ENCODE measurements at places on chromosomes 1 and 21. TPM values are rescaled to one million over a fixed set of nuclear protein-coding genes. Genes with fewer than 3 reads are reported as not detected.

- peaks cover 3% of the 10 kb centered on the region for H3K27me3 ChIP-seq
- peaks cover 3% of the 10 kb centered on the region for H3K36me3 ChIP-seq
- peaks cover 38% of the 10 kb centered on the region for H3K4me1 ChIP-seq
- DNase-seq, result no peak
Observed at GRCh38 chr1:23742670-23743286, 493 bp upstream of the ELOA start.

- no peak overlapping the region for H3K27ac ChIP-seq
- no peak overlapping the region for H3K4me3 ChIP-seq
- no peaks in the 10 kb centered on the region for H3K36me3 ChIP-seq
- peaks cover 15% of the 10 kb centered on the region for H3K4me1 ChIP-seq
- peak; percentile 65 for DNase-seq
Observed at GRCh38 chr1:156889802-156890580, 3.5 kb upstream of the PEAR1 start.

GRCh38 chr1:215767761-215768160 lies 200.7 kb downstream of the KCTD3 start:
- H3K36me3 ChIP-seq, result no peaks in the 10 kb centered on the region
- H3K27me3 ChIP-seq, result no peaks in the 10 kb centered on the region
- H3K27ac ChIP-seq, result no peak overlapping the region
- H3K4me1 ChIP-seq, result no peaks in the 10 kb centered on the region
- no peak for DNase-seq

DNA sequence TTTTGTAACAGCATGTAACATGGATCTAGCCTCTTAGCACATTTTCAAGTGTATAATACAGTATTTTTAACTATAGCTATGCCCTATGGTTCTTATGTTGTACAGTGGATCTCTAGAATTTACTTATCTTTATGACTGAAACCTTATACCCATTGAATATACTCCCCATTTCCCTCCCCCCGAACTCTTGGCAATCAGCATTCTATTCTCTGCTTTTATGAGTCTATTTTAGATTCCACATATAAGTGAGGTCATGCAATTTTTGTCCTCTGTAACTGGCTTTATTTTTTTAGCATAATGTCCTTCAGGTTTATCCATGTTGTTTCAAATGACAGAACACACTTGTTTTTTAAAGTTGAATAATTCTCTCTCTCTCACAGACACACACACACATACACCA lies 3.1 kb upstream of the GBP6 start:
- H3K36me3 ChIP-seq, result peaks cover 6% of the 10 kb centered on the region
- no peak overlapping the region for H3K4me3 ChIP-seq
- H3K27me3 ChIP-seq, result peaks cover 2% of the 10 kb centered on the region
- peaks cover 38% of the 10 kb centered on the region for H3K4me1 ChIP-seq
- H3K27ac ChIP-seq, result no peak overlapping the region

DNA sequence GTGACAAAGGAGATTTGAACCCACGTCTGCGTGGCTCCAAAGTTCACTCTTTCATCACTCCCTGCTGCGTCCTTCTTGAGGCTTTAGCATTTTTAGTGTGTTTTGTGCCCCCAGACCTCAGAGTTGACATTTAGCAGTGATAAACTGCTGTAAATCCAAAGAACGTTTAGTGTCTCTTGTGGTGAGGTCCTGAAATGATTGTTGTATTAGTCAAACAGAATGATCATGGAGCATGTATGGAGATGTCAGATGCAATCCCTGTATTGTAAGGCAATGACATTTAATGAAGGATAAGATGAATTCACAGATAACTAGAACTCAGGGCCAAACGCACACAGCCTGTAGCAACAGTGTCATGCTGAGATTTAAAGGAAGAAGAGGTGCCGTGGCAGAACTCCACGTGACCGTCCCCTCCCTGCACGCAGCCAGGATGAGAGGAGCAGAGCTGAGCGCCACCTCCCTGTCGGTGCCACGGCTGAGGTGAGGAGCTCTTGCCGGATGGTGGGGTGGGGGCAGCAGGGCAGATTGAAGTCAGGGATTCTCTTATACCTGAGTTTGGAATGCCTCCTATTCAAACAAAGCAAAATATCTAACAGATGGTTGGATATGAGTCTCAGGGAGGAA lies 30.1 kb downstream of the NTPCR start:
- H3K27ac ChIP-seq, result no peak overlapping the region
- H3K27me3 ChIP-seq, result no peaks in the 10 kb centered on the region
- peaks cover 19% of the 10 kb centered on the region for H3K4me1 ChIP-seq
- DNase-seq, result no peak

- no peaks in the 10 kb centered on the region for H3K36me3 ChIP-seq
- no peak overlapping the region for H3K27ac ChIP-seq
- peaks cover 53% of the 10 kb centered on the region for H3K27me3 ChIP-seq
- H3K4me1 ChIP-seq, result no peaks in the 10 kb centered on the region
- DNase-seq, result no peak
Observed at GRCh38 chr1:20200966-20201365, 14.6 kb upstream of the PLA2G2C start.

DNA sequence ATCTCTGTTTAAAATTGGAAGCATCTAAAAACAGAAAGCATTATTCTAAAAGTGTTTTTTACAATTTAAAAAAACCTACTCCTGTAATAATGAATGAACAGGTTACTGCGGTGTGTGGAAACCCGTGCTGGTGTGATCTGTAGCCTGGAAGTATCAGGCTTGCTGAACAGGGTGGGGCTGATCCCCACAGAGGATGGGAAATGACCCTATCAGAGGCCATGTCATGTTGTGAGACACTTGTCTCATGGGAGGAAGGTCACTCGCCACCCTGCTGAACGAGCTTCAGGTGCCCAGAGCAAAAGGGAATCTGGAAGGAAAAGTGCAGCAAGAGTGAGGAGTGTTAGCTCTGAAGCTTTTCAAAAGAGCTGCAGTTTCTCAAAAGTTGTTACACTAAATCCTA lies 320.7 kb downstream of the RRAGC start:
- no peak overlapping the region for H3K27ac ChIP-seq
- H3K36me3 ChIP-seq, result no peaks in the 10 kb centered on the region
- no peak overlapping the region for H3K4me3 ChIP-seq
- peaks cover 34% of the 10 kb centered on the region for H3K27me3 ChIP-seq

DNA sequence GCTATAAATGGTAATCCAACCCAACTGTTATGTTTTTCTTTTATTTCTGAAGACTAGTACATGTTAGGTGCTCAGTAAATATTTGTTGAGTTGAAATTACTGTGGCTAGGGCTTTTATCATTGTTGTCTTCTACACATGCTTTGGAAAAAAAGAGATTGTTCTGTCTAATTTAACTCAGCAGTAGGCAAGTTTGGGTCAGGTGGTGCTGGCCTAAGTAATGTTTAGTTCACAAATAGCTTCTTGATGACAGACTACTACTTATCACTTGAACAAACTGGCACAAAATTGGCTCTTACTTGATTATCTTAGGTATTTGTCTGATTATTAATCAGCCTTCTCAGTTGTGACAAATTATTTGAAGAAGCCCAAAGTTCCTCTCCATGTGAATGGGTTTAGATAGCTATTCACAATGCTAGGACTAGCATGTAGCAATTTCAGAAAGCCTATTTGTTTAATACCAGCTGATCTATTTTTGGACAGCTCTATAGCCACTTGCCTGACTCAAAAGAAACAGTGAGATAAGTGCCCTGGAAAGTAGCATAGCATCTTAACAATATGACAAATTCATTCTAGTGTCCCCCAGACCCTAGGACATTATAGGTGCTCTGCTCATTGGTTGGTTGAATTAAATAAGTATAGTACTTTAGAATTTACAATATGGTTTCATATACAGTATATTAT lies 32.6 kb downstream of the TMEM200B start:
- H3K27ac ChIP-seq, result no peak overlapping the region
- no peak overlapping the region for H3K4me3 ChIP-seq
- no peaks in the 10 kb centered on the region for H3K27me3 ChIP-seq

DNA sequence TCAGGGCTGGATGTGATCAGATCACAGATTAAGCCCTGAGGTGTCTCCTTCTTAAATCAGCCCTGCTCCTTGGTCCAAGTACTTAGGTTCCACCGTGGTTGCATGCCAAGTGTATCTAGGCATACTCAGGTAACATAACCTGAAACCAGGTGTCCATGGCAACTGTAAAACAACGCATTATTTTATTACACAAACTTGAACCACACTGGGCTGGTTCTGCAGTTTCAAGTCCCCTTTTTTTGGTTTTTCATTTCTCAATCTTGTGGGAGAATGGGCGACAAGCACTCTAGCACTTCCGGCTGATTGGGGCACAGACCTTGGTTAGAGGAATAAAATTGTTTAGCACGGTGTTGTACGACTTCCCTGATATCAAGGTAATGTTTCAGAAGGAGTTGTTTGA lies 65.2 kb downstream of the GBP6 start:
- peaks cover 4% of the 10 kb centered on the region for H3K36me3 ChIP-seq
- DNase-seq, result no peak
- H3K4me1 ChIP-seq, result no peaks in the 10 kb centered on the region
- H3K27ac ChIP-seq, result no peak overlapping the region
- no peaks in the 10 kb centered on the region for H3K27me3 ChIP-seq
- no peak overlapping the region for H3K4me3 ChIP-seq

- no peaks in the 10 kb centered on the region for H3K36me3 ChIP-seq
- peaks cover 42% of the 10 kb centered on the region for H3K27me3 ChIP-seq
- H3K27ac ChIP-seq, result no peak overlapping the region
Observed at GRCh38 chr1:175510914-175511313, 232.5 kb downstream of the TNR start.

DNA sequence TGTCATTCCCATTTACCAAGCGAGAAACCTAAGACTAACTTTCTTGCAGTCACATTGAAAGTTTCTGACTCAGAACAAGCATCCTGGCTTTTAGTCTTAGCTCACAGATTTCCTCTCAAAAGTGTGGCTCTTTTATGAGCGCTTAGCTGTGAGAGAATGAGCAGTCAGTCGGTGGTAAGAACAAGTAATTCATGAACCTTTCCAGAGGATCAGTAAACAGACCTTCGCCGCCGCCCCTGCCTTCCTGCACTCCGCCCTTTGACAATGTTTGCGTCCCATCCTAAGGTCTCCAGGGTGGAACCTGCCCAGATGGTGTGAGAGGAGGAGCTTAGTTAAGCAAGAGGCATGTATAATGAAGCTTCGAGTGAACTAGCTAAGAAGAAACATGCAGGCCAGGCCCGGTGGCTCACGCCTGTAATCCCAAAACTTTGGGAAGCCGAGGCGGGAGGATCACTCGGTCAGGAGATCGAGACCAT lies 142.4 kb downstream of the GLUL start:
- no peak overlapping the region for H3K27ac ChIP-seq
- DNase-seq, result no peak
- H3K27me3 ChIP-seq, result no peaks in the 10 kb centered on the region

GRCh38 chr1:33685256-33685655 lies 178.6 kb upstream of the HMGB4 start:
- no peaks in the 10 kb centered on the region for H3K4me1 ChIP-seq
- DNase-seq, result no peak

- peaks cover 9% of the 10 kb centered on the region for H3K36me3 ChIP-seq
- no peaks in the 10 kb centered on the region for H3K27me3 ChIP-seq
- H3K27ac ChIP-seq, result no peak overlapping the region
- no peak overlapping the region for H3K4me3 ChIP-seq
Observed at GRCh38 chr1:1046243-1046642, 26.3 kb downstream of the AGRN start.

DNA sequence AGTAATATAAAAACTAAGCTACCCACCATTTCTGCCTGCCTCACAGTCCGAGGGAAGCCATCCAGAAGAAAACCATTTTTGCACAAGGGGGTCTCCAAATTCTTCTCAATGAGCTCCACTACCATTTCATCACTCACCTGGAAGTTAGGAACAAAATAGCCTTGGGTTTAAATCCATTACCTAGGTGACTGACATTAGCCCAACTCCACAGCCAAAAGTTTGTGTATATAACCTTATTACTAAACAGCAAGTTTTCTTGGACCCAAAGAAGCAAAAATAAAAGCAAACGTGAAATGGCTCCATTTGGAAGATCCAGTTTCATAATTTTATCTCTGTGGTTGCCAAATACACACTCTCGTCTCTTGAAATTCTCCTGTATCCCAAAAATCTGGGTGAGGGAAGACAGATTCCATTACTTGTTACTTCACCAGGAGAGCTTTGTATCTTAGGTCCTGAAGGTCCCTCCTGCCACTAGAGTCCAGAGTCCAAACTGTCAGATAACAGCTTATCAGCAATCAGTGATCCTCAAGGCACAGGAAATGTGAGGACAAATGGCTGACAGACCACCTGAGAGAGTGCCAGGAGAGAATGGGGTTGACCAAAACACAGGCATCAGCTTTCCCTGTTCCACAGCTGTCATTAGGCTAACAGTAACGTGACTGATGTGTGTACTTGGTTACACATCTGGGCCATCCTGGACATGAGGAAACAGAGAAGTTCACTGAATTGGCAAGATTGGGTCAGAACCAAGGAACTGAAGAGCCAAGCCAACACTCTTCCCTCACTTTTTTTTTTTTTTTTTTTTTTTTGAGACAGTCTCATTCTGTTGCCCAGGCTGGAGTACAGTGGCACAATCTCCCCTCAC lies 14.9 kb downstream of the AK2 start:
- H3K36me3 ChIP-seq, result peaks cover 43% of the 10 kb centered on the region
- H3K27me3 ChIP-seq, result no peaks in the 10 kb centered on the region
- no peak overlapping the region for H3K4me3 ChIP-seq
- H3K27ac ChIP-seq, result no peak overlapping the region
- H3K4me1 ChIP-seq, result peaks cover 22% of the 10 kb centered on the region

DNA sequence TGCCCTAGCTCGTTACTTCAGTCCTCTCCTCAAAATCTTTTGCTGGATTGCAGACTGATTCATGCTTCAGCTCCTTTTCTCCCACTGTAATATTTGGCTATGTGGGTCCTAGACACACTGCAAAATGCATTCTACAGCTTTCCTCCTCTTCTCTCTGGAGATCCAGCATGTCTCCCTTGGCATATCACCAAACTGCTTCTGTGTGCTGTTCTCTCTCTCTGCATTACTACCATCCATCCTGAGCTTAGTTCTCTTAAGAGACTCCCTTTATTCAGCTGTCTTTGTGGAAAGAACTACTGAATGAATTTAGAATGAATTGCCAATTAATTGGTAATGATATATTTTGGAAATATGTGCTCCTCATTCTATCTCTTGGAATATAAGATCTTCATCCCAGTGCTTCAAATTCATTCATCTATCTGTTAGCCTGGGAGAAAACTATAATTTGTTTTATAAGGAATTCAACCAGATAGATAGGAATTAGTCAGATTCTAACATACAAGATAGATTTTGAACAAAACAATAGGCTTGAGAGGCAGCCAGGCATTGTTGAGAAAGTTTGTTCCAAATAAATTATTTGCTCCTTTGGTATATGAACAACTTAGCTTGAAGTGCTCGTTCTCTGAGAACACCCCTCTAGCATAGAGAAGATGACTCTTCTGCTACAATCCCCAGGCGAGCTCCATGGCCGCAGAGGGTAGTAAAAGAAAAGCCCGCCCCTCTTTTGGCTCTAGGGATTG lies 71.9 kb downstream of the NTMT2 start:
- no peak overlapping the region for H3K27ac ChIP-seq
- peaks cover 10% of the 10 kb centered on the region for H3K27me3 ChIP-seq
- no peak for DNase-seq
- no peak overlapping the region for H3K4me3 ChIP-seq
- H3K36me3 ChIP-seq, result no peaks in the 10 kb centered on the region

The CD84 gene
- 66.8 TPM for total RNA-seq

The RERE gene
- 68.7 TPM for total RNA-seq

The TMEM125 gene
- total RNA-seq, result not detected

The DRAXIN gene
- total RNA-seq, result 4.1 TPM

The NDUFV3 gene
- total RNA-seq, result 27.1 TPM

The LRRC39 gene
- 0.94 TPM for total RNA-seq
